SJSA1 (cell line): ENCODE measurements at places on chromosomes 4 and X. TPM values are rescaled to one million over a fixed set of nuclear protein-coding genes. Genes with fewer than 3 reads are reported as not detected.

GRCh38 chr4:7074426-7074825, 6.6 kb upstream of the GRPEL1 start:
- DNase-seq, result no peak

GRCh38 chr4:159966746-159967145, 863.9 kb downstream of the RAPGEF2 start:
- DNase-seq, result no peak

PAGE4 gene
- not detected in 2 replicates for total RNA-seq

TCP11X2 gene
- not detected in 2 replicates for total RNA-seq

GLUD2 gene
- 0.38 and 0.55 TPM in 2 replicates for total RNA-seq
